ENCODE measurements at places on chromosomes 2 and 18. TPM values are rescaled to one million over a fixed set of nuclear protein-coding genes. Genes with fewer than 3 reads are reported as not detected.

Gene MAP2
- total RNA-seq, result 18.2 TPM

Gene ANTXR1
- 77.4 TPM for total RNA-seq

Gene PER2
- 14.3 TPM for total RNA-seq

Gene TMEM37
- total RNA-seq, result 17.4 TPM

Gene AGXT
- 1.0 TPM for total RNA-seq

Gene SLC14A1
- 0.50 TPM for total RNA-seq

Gene CELF4
- total RNA-seq, result 4.6 TPM

Gene RFX8
- total RNA-seq, result not detected

Gene NOL4
- 5.7 TPM for total RNA-seq

Gene RGPD5
- 107 TPM for total RNA-seq

Gene CDH2
- 210 TPM for total RNA-seq

Gene UXS1
- total RNA-seq, result 60.7 TPM

Gene PTPN2
- 45.1 TPM for total RNA-seq

Gene PLB1
- total RNA-seq, result 0.78 TPM

Gene SLC9A4
- total RNA-seq, result 0.62 TPM

Gene CGREF1
- total RNA-seq, result 0.31 TPM

Gene KCNJ3
- 9.6 TPM for total RNA-seq

Gene NAT8
- total RNA-seq, result not detected

Gene FARSB
- 18.5 TPM for total RNA-seq

Gene CHN1
- 50.3 TPM for total RNA-seq

Gene ASB18
- not detected for total RNA-seq

Gene LIPG
- 34.4 TPM for total RNA-seq

Gene CRYGC
- total RNA-seq, result not detected
